ENCODE measurements at places on chromosomes 1 and 21.

- no peak for DNase-seq
Measured at GRCh38 chr1:23558140-23558871, 995 bp downstream of the ID3 start.

DNA sequence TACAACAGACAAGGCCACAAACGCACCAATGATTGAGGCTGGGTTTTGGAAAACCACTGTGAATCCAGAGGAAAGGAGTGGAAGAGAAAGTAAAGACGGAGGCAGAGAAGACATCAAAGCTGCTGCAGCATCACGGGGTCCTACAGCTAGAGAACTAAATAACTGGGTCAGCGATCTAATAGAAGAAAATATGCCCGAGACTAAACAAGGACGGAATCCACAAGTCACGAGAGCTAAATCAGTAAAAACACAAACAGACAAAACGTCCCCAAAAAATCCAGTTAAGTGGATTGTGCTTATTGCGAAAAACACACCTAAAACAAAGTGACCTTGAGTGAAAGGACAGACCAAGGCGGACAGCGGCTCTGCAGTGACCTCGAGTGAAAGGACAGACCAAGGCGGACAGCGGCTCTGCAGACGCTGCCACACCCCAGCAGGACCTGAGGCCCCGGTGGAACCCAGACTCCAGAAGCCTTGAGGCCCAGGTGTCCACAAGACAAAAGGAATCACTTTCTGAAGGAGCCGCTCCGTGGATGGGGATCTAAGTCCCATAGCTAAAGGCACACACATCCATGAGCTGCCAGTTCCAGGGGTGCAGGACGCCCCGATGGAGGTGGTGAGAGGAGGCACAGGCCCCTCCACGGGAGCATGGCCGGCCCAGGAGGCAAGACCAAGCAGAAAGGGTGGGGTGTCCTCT is 6.0 kb downstream of the FTCD start:
- DNase-seq = no peak

DNA sequence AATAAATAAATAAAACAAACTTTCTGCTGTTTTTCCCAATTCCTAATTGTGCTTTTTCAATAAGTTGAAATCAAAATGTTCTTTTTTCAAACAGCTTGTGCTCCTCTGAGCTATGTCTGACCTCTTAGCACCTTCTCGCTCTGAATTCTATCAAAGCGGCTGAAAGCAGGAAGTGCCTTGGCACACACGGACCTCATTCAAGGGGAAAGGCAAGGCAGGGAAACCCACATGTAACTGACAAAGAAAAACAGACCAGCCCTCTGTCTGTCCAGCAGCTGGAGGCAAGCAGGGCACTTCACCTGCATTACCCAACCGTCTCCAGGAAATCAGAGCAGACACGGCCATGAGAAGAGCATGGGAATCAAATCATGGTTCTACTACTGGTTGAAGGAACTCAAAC is 56.7 kb downstream of the PLPP3 start:
- no peak for DNase-seq

GRCh38 chr1:116923421-116923820 is 13.7 kb downstream of the PTGFRN start:
- no peak for DNase-seq

DNA sequence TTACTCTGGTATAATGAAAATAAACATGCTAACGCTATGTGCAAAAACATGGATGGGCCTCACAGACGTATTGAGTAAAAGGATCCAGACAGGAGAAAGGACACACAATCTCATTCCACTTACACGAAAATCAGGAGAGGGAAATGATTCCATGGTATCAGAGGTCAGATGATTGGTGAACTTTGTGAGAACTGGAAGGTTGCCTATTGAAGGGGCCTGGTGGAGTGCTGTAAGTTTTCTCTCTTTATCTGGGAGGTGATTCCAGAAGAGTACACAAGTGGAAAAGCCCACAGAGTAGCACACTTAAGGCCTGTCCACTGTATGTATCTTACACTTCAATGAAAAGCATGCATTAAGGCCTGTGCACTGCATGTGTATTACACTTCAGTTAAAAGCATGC is 9.6 kb downstream of the GSTM2 start:
- DNase-seq = no peak

DNA sequence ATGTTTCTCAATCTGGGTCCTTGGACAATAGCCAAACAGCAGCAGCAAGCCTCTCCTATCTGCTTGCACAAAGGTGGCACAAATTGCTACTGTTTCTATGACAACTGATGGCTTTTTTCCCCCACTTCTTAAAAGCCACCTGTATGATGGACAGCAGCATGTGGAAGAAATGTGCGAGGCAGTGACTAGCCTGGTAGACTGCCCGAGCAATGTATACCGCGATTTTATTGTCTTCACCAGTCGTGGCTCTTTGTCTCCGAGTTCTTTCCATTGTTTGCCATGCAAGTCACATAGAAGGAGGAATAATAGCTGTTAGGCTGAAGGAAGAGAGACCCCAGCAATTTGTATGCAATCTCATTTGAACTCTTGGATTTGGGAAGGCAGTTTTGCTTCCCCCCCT is 79.4 kb downstream of the S1PR1 start:
- no peak for DNase-seq

GRCh38 chr1:6041432-6042062 is 4.1 kb upstream of the KCNAB2 start:
- DNase-seq = peak; percentile 11

Data from CD4-positive, alpha-beta T cell treated with Interleukin-4 for 1 hour (primary cell).